ENCODE measurements at places on chromosomes 5 and 9.

DNA sequence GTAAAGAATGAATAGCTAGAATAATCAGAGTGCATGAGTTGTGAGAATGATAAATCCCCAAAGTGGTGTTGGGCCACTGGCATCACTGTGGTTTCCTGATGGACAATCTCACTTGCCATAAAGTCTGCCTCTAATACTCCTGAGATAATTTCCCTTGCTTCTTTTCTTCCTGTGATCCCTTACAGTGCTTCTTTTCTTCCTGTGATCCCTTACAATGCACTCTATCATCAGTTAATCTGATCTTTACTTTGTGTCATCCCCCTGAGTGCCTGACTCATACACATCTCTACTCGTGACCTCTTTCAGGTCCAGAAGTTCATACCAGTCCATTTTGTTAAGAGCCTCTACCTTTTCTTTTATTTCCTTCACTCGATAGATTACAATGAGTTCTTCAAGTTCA is 418.3 kb downstream of the HCN1 start:
- DNase-seq = no peak

GRCh38 chr9:88782931-88783710 is 208.1 kb upstream of the S1PR3 start:
- no peak for DNase-seq

DNA sequence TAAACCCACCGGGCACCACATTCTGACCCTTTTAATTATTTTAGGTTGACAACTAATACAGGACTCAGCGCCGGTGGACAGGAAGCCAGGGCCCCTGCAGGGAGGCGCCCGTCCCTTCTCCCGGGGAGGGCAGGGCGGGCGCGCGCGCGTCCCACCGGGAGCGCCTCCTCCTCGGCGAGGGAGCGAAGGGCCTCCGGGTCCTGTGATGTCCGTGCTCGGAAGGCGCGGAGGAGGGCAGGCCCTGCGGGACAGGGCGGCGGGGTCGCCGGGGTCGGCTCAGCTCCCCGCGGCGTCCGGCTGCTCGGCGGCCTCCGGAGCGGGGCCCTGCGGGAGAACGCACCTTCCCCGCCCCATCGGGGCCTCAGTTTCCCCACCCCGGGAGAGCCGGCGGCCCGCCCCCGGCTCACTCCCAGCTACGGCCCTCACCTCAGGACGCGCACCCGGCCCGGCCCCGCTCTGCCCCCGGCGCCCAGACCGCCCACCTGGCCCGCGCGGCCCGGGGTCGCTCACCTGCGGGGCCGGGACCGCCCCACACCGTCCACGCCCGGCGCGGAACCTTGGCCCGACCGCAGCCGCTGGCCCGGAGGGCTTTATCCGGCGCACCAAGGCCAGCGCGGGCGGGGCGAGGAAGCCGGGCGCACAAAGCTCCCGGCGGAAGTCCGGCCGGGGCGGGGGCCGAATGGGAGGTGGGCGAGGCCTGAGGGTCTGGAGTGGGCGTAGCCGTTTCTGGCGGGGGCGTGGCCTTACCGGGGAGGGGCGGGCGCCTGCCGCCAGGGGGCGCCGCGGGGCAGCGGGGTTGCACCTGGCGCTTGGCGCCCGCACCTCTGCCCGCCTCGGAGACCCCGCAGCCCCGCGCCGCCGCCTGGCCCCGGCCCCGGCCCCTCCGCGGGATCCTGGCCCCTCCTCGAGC is at the start of the genes EXD3 and NOXA1:
TSS of gene EXD3 (minus strand) at position 559 of the 910 bp plus-strand sequence. CDS start 27,805 bp downstream, outside the sequence.
TSS of gene NOXA1 (plus strand) at position 790 of the 910 bp plus-strand sequence. CDS start 137 bp downstream, outside the sequence.
- peak; percentile 98 for DNase-seq

- DNase-seq = no peak
These were observed 78.7 kb upstream of the SH3PXD2B start for GRCh38 chr5:172533058-172533398.

- DNase-seq = no peak
These were observed 44.6 kb downstream of the MPDZ start for GRCh38 chr9:13234932-13235331.
